ENCODE measurements at places on chromosomes 13 and 19.

GRCh38 chr13:112103961-112104880 is 37.3 kb downstream of the SOX1 start:
- DNase-seq, result no peak

DNA sequence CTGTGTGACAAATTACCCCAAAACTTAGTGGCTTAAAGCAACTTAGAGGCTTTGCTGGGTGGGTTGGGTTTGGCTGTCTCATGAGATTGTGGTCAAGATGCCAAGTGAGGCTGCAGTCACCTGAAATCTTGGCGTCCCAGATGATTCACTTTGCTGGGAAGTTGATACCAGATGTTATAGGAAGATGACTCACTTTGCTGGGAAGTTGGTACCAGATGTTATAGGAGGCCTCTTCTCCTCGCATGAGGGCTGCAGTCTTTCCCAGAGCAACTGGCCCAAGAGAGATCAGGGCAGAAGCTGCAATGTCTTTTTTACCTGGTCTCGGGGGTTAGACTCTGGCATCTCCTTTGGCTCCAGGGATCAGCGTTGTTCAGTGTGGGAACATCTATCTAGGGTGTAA is 16.8 kb downstream of the TEX29 start:
- no peak for DNase-seq

- no peak for DNase-seq
These were observed 1299.2 kb upstream of the ATXN8OS start for GRCh38 chr13:68808456-68808855.

DNA sequence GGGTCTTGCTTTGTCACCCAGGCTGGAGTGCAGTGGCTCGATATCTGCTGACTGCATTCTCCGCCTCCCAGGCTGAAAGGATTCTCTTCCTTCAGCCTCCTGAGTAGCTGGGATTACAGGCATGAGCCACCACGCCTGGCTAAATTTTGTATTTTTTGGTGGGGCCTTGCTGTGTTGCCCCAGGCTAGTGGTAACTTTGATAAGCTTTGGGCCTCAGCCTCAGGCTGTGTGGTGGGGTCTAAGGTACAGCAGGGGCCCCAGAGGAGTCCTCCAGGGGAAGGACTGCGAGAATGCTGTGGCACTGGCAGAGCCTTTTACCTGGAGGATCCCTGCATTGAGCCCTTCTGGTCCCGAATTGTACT is 7.2 kb downstream of the DOT1L start:
- no peak for DNase-seq

DNA sequence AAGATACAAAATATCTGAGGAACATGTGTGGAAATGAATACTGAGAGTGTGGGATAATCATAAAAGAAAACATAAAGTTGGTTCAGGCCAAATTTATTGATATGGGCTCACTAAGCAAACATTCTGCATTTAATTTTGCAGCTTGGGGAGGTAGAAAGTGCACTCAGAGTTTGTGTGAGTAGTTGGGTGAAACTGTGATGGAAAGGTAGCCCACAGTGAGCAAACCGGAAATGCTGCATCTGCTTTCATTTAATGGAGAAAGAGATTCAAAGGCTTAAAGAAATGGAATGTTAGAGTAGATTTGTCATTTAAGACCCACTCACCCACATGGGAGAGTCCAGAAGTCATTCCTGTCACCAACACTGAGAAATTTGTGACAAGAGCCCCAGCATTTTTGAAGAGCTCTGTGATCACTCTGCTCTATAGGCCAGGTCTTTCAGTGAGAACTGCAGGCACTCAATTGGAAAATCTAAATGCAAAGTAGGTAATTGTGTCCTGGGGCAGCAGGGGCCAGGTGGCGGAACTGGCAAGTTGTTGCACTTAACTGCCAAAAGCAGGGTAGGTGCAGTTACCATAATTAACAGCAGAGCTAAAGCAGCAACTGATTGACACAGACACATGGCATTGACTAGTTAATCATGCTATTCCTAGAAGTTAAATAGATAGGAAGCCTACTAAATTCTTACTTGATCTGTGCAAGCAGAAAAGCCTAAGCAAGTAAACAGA is 1228.3 kb upstream of the PCDH20 start:
- DNase-seq, result no peak

- DNase-seq, result no peak
These were observed 421.6 kb upstream of the KLF12 start for GRCh38 chr13:74555651-74556420.

- DNase-seq, result no peak
These were observed 8.4 kb downstream of the PLD3 start for GRCh38 chr19:40356681-40357595.

- no peak for DNase-seq
These were observed 5.9 kb downstream of the BORCS8 start for GRCh38 chr19:19185853-19186740.

GRCh38 chr19:40392894-40393517 is 3.0 kb upstream of the HIPK4 start:
- no peak for DNase-seq

DNA sequence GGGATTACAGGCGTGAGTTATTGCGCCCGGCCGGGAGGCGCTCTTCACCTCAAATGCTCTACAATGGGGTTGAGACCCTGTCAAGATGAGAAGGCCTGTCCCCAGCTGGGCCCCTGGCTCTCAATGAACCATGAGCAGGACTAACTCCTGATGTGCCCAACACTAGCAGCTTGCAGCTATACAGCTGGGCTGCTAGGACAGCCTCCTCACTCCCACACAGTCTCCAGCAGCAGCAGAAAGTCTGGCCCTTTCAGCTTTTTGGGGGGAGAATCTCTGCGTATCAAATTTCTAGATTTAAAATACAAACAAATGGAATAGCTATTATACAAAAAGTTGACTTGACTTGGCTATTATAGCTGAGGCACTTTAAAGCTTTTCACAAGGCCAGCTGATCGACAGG is 30.2 kb downstream of the TMTC4 start:
- DNase-seq, result no peak

Data from stimulated activated CD8-positive, alpha-beta memory T cell treated with anti-CD3 and anti-CD28 coated beads, Interleukin-7, amount 100 ng/mL, for 48 hours (primary cell).